ENCODE measurements at places on chromosomes 1 and 21.

DNA sequence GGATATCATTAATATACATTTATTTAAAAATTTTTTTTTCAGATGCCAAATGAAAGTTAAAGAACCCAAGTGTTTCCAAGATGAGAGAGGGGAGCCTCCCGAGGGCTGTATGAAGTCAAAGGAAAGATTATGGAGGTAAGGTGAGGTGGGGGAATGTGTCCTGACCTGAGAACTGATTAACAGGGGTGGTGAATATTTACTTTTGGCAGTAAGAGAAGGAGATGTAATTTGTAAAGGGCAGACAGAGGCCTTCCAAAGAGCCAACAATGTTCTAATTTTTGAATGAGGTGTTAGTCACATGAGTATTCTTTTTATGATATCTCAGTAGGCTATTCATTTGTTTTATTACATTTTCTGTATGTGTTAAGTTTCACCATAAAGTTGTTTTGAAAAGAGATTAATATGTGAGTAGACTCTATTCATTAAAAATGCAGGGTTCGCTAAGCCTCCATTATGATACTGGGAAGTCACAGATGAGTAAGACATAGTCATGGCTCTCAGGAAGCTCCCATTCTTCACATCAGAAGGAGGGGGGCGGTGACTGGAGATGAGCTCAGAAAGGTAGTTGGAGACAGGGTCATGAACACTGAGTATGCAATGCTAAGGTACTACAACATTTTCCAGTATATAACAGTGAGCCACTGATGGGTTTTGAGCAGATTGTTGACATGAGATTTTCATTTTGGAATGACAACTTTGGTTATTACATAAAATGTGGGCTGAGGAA is 62.4 kb upstream of the TNFSF18 start:
- no peak for DNase-seq

GRCh38 chr1:78501203-78501602 is 10.4 kb downstream of the PTGFR start:
- DNase-seq = no peak

GRCh38 chr1:7049913-7050625 is 264.8 kb downstream of the CAMTA1 start:
- no peak for DNase-seq

GRCh38 chr1:171515299-171515698 is 30.0 kb downstream of the PRRC2C start:
- DNase-seq = no peak

DNA sequence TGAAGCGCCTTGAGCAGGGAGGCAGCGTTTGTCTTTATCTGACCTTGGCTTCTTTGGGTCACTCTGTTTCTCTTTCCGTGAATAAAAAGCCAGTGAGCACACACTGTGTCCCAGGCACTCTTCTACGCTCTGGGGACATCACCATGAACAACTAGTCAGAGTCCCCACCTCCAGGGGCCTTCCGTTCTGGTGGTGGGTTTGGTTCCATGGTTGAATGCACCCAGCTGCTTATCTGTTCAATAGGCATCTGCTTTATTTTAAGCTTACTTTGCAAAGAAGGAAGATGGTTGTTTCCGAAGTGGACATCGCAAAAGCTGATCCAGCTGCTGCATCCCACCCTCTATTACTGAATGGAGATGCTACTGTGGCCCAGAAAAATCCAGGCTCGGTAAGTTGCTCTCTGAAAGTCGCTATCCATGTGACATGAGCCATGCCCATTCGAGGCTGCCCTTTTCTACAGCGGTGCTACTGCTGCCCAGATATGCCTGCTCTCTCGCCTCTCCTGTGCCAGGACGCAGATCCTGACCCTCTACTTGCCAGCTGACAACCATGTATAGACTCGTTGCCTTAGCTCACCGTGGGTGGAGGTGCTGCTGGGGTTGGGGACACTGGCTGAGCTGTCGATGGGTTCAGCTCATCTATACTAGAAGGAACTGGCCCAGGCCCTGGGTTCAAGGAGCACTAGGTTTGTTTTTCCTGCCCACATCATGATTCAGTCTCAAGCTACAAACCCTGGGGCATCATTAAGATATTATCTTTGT is 5.9 kb downstream of the MX1 start:
- DNase-seq = no peak

DNA sequence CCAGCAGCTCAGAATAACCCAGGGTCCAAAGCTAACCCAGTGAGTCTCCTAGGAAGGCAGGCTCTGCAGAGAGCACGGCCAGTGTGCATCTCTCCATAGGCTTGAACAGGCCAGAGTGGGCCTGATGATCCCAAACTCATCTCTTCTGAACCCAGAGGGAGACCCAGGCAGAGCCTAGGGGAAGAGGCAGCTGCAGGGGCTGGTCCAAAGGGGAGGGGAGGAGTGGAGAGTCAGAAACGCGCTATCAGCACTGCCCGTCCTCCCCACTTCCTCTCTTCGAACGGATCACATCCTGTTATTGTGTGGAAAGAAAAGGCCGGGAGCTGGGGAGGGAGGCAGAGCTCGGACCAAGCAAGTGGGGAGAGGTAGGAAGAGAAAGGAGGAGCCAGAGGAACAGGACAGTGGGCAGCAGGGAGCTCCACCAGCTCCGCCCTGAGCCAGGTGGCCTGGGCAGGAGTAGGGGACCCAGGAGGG is 20.2 kb downstream of the TAL1 start:
- peak; percentile 40 for DNase-seq

- DNase-seq = no peak
Observed at GRCh38 chr1:236837897-236838296, 42.8 kb downstream of the MTR start.

DNA sequence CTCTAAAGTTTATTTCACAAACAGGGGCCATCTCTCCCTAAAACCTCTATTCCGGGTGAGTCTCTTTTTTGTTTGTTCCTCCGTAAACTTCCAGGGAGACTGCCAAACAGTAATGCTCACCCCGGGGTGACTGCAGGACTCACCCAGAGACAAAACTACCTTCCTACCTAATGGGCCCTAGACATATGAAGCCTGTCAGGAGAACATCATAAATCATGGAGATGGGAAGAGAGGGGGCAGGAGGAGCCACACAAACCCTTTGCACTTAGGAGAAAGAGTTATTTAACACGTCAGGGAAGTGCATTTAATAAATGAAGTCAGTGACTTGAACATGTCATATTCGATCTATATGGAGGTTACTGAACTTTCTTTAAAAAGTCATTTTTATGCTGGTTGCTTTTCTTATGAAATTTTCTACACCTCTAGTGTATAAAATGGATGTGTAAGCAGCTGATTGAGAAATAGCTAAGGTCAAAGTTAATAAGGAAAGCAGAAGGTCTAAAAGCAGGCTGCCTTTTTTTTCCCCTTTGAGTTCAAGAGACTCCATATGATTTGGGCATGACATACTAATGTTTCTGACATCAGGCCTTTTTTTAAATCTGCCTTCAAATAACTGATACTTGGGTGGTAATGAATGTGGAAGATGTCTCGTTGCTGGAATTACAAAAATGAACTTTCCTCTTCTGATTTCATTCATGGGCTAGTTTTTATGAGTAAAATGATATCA is 286.9 kb upstream of the USP25 start:
- DNase-seq = no peak

GRCh38 chr1:203025686-203026030 is 633 bp upstream of the PPFIA4 start:
- DNase-seq = no peak

DNA sequence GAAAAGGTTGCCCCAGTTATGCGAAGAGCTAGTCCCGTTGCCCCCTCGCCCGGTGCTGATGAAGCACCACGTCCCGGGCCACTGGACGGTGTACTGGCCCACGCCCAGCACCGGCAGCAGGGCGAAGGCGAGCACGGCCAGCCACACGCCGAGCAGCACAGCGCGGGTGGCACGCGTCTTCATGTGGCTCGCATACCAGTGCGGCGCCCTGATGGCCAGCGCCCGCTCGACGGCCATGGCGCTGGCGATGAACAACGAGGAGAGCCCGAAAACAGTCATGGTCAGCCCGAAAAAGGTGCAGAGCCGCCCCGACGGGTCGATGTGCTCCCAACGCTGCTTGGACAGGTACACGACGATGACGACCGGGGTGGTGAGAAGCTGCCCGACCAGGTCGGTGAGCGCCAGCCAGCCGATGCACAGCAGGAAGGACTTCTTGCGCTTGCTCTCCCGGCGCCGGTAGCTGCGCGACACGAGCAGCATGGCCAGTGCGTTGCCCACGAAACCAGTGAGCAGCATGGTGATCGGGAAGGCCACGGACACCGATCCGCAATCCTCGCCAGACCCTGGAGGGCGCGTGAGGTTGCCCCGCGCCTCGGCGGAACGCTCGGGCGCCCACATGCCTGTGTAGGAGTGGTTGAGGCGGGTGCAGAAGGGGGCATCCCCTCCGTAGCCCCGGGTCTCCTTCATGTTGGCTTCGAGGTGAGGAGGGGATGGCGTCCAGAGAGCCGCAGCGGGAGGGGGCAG is 553 bp downstream of the PTGER3 start:
- DNase-seq = no peak

- DNase-seq = no peak
Observed at GRCh38 chr1:226332947-226333346, 24.0 kb upstream of the LIN9 start.

- DNase-seq = no peak
Observed at GRCh38 chr1:204128464-204128963, 23.3 kb downstream of the ETNK2 start.

GRCh38 chr1:239587066-239587465 is 200.7 kb downstream of the CHRM3 start:
- no peak for DNase-seq

GRCh38 chr1:32728413-32729077 is 26.0 kb upstream of the SYNC start:
- no peak for DNase-seq

DNA sequence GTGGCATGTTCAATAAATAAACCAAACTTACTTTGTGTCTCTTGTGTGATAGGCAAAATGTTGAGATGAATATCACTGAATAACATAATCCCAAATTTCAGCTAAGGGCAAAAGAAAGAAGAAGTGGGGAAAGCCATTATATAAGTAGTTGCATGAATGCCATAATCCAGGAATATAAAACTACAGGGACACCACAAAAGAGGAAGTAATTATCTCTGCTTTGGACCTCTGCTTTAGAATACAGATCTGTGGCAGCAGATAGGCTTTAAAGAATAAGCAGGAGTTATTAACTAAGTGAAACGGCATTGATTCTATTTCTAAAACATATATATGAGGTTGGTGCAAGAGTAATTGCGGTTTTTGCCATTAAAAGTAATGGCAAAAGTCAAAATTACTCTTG is 288.5 kb upstream of the SNX7 start:
- no peak for DNase-seq

GRCh38 chr21:25904044-25904695 is 169.4 kb downstream of the GABPA start:
- DNase-seq = no peak

- no peak for DNase-seq
Observed at GRCh38 chr1:154873321-154873950, 3.4 kb upstream of the KCNN3 start.

- no peak for DNase-seq
Observed at GRCh38 chr1:89670163-89670562, 37.2 kb downstream of the LRRC8C start.

- no peak for DNase-seq
Observed at GRCh38 chr21:28447462-28447861, 545.2 kb downstream of the LTN1 start.

- no peak for DNase-seq
Observed at GRCh38 chr1:193265716-193266115, 79.3 kb upstream of the B3GALT2 start.

DNA sequence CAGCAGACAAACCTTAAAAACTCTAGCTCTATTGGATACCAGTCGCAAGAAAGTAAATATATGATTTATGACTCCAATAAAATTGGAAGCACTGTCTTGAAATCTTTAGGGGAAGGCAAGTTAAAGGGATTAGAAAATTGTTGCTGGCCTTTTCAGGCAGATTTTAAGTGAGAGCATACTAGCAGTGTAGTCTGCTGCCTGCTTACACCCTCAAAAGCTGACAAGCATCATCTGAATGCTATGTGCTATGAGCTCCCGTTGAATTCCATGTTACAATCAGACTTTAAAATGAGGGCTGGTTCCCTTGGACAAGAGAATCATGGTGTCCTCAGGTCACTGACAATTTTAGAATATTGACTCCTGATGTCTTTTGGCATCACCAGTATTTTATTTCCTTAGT is 271.1 kb upstream of the C1orf105 start:
- no peak for DNase-seq

GRCh38 chr1:237005674-237006073 is 1.4 kb upstream of the MT1HL1 start:
- DNase-seq = no peak

DNA sequence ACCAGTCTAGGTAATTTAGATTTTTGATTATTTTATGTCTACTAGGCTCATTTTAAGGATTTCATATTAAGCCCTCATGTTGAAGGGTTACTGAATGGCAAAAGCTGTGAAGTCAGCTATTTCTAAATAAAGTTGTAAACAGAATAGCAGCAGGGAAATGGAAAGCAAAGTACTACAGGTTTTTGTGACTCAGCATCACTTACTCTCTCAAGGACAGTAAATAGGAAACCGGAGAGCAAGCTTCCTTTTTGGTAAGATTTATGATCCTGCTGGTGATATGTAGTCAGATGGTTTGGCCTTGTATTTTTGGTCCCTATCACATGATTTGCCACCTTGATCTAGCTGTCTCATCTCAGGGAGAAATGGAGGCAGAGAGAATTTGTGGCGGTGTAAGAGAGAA is 226.0 kb downstream of the RPS6KC1 start:
- peak; percentile 47 for DNase-seq

- no peak for DNase-seq
Observed at GRCh38 chr21:23541571-23541970, 2065.7 kb downstream of the MRPL39 start.

DNA sequence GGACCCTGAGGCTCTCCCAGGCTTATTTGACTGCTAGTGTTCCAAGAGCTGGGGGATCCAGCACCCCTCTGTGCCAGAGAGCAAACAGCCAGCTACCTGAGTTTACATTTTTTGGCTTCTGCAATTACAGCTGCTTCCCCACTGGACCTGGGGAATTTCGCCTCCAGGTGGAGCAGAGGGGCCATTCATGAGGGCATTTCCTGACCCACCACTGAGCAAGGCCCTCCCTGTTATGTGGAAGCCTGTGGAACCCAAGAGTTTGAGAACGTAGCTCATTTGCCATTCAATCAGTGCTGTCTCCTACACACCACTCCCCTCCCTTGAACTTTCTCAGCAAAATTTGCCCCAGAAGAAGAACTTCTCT is 42.7 kb upstream of the TMEM51 start:
- no peak for DNase-seq

GRCh38 chr21:37655611-37656300 is 260.5 kb downstream of the KCNJ6 start:
- no peak for DNase-seq

- DNase-seq = no peak
Observed at GRCh38 chr1:170670802-170671628, 7.1 kb downstream of the PRRX1 start.

Measured in DMS153 (cell line).